ENCODE measurements at places on chromosomes 5 and 9.

GRCh38 chr5:1300581-1301083 is 5.8 kb upstream of the TERT start:
- no peak for DNase-seq

GRCh38 chr5:22614486-22615094 is 238.6 kb downstream of the CDH12 start:
- DNase-seq, result no peak

DNA sequence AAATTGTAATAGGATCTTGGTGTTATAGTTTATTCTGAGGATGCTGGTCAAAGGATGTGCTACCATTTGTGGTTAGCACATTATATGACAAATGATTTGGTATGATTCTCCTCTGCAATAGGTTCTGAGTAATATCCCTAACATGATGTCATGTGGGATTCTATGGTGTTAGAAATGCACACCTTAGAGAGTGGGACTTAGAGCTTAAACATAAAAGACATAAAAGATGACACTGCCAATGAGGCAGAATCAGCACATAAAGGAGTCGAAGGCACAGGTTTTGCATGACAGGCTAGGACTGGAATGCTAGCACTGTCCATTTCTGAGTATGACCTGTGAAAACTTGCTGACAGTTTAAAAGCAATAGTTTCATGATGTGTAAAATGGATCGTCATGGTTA is 100.4 kb downstream of the OSTF1 start:
- no peak for DNase-seq

DNA sequence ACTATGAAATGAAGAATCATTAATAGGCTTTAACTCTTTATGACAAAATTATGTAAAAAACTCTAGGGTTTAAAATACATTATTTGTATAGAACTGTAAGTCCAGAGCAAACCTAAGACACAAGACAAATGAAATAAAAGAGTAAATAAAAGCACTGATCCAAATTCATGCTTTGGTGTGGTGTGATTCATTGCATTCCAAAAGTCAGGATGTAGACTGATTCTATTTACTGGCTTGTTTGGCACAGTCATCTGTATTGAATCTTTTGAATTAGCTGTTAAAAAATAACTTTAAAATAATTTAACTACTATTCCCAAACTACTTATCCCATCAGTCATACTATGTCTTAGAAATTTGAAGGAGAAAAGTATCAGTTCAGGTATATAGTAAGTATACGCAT is 31.1 kb downstream of the IL4 start:
- no peak for DNase-seq

DNA sequence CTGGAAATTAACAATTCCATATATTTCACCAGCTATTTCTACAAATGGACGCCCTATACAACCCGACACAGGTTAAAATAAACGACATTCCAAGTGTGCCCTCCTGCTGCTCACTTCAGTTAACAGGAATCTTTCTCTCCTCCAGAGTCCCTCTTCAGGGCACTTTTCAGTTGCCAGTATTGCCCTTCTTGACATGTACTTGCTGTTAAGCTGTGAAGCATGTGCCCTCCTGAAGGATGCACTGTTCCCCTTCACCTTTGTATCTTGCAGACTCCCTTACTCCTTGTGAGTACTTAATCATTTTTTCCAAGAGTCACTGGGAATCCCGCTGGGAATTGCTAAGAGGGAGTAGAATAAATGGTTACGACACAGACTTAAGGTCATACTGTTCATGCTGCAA is 364.1 kb downstream of the CTNND2 start:
- no peak for DNase-seq

- DNase-seq, result no peak
Measured at GRCh38 chr5:142057697-142058056, 44.9 kb upstream of the GNPDA1 start.

- no peak for DNase-seq
Measured at GRCh38 chr5:176822041-176822792, 11.9 kb downstream of the UNC5A start.

DNA sequence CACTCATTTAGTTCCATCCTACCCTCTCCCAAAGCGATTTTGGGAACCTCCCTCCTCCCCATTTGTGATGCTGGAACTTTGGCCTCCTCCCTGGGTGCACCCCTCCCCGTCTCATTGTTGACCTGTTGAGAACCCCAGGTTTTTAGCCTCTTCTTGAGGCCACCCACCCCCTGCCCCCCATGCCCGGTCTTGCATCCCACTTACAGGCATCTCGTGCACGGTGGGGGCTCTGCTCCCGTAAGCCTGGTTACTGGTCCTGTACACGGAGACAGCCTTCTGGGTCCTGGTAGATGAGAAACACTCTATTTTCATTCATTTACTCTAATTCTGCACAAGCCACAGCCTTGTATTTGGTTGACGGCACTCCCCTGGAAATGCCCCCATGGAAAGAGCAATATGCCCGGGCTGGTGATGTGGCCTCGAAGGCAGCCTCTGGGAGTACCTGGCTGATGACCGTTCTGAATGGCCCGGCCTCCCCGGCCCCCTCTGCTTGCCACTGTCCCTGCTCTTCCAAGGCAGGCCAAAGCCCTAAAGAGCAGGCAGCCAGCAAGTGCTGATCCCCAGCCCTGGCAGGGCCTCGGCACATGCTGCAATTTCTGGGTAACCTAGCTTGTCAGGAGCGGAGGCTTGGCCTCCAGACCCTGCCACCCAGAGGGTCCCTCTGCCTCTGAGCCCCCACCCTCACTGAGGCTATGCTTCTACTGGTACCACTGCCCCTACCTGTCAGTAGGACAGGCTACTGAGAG is 1.9 kb upstream of the MRPS2 start:
- DNase-seq, result no peak

DNA sequence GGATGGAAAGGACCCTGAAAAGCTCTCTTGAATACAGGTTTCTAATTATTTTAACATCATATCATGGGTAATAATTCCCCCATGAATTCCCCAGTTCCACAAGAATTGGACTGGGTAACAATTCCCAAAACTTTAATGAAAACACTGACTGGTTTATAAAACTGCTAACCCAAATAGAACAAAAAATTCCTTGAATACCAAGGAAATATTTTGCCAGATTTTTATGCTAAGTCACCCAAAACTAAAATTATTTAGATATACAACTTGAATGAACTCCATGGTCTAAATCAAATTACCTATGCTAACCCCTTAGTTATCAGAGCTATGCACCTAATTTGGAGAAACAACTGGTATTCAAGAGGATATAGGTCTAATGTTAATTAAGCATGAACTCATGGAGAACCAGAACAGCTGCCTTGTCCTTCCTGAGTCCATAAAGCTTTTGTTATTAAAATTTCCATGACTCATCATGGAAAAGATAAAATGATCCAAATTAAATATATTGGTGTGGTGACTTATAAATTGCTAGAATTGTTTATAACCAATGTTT is 164.9 kb upstream of the TUT7 start:
- no peak for DNase-seq

- peak; percentile 67 for DNase-seq
Measured at GRCh38 chr5:143355710-143356109, 47.8 kb downstream of the NR3C1 start.

- no peak for DNase-seq
Measured at GRCh38 chr5:78720227-78720985, 71.8 kb upstream of the LHFPL2 start.

DNA sequence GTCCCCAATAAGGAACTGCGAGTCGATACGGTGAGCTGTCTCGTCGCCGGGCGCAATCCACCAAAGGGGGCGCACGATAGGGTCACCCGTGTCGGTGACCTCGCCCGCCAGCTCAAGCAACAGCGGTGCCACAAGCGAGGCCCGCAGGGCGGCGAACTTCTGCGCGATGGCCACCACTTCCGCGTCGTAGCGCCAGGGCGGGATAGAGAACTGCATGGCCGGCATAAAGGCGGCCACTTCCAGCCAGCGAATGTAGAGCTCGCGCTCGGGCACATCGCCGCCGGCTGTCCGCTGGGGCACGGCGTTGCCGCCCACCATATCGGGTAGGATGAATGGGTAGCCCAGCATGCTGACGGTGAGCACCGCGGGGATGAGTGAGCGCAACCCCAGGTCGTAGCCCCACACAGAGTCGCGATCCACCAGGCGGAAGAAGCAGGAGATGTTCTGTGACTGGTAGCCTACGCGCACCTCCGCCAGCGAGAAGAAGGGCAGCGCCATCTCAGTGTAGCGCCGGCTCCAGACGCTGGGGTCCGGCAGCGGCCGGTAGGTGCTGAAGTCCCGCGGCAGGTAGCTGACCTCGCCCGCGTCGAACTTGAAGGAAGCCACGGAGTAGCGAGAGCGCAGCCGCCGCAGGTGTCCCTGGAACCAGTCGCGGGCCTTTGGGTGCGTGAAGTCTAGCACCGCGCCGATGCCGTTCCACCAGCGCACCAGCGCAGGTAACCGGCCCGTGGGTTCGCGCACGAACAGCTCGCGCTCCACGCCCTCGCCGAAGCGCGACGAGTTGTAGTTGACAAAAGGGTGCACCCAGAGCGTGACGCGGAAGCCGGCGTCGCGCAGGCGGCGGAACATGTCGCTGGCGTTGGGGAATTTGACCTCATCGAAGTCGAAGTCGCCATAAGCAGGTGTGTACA is 5.5 kb downstream of the MYORG start:
- no peak for DNase-seq

DNA sequence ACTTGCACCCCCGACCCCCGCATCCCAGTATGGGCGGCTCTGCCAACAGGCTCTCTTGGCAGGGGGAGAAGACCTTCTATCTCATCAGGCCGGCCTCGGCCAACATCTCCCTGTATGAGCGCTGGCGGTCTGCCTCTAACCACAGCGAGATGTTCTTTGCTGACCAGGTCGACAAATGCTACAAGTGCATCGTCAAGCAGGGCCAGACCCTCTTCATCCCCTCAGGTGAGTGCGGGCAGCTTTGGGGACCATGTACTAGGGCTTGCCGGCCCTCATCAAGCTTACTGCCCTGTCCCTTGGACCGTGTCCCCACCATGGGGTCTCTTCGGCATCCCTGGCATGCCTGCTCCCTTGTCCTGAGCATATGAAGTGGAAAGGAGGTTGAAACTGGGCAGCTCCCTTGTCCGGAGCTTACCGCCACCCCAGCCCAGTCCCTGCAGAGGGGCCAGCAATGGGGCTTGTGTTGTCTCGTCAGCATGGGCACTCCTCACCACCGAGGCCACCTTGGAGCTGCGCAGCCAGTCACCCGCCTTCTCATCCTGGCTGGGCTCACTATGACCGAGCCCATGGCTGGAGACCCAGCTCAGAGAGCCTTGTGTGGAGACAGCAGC is 78.1 kb downstream of the PHF2 start:
- no peak for DNase-seq

DNA sequence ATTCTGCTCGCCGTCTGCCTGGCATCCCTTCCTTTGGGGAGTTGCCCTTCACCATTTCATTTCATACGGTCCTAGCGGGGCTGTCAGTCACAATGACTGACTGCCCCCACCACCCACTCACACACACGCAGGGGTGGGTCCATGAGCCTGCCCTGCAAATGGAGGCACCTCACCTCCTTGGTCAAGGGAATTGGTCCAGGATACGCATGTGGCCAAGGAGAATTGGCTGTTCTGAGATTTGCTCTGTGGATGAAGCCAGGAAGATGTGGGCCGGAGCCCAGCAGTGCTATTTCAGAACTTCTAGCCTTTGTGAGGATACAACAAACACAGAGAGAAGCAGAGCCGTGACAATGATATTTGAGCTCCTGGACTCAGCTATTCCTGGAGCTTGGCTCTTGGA is 17.0 kb downstream of the C1QTNF2 start:
- DNase-seq, result no peak

DNA sequence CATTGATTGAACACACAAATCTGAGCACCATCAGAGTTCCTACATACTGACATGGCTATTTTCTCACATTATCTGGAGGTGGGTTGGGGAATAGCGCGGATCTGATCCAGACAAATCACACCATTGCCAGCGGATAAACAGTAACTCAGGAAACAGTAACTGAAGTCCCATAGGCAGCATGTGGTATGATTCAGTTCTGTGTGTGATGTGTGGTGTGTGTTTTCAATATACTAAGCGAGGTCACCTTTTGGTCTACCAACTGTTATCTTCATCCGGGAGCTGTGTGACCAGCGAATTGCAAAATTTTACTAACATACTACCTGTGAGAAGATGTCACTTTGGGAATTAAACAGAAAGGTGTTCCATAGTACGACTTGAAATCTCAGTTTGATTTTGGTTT is 50.1 kb downstream of the PKD2L2 start:
- DNase-seq, result no peak

DNA sequence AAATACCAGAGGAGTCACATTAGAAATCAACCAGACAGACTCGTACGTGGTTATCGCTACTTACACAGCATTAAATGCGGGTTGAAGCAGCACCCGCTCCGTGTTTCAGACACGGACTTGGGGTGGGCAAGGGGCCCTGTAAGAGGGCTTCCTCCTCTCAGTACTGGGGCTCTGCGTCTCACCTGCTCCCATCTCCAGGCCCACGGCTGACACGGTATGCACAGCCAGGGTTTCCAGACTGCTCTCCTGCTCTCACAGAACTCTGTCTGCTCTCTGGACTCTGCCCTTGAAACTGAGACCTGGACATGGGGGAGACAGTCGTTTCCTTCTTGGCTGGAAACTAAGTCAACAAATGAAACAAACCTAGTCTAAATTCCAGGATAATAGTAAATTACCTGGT is 24.7 kb upstream of the RASGEF1C start:
- no peak for DNase-seq

DNA sequence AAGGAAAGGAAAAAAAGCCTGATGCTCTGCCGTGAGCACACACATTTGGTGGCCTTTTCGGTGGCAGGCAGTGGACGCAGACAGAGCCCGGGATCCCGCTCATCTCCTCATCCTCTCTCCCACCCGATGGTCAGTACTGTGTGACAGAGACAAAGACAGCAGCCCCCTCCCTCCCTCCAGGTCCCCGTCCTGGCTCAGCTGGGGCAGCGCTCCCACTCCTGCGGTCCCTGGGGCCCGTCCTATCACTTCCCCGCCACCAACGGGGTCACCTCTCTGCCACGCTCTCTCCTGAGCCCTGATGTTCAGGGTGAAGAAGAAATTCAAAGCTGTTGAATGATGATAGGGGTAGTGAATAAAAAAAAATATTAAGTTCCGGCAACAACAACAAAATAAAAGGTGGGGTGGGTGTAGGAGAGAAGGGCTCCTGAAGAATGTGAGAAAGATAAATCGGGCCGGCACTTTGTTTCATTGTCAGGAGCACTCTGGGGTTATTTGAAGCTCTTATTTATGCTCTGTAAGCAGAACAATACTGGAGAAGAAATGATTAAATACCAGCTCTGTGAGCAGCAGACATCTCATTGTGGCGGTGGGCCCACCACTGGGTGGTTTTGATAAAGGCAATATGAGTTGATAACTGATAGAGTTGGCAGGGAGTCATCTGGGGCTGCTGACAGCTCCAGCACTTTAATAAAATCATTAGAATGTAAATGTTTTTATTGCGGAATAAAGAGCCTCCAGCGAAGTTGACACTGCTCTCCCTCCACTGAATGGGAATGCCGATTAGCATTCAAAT is 417.7 kb downstream of the IRX1 start:
- no peak for DNase-seq

- DNase-seq, result no peak
Measured at GRCh38 chr5:53448851-53449250, 31.6 kb upstream of the FST start.

Data from GM12865 (cell line).